Subcutaneous preadipocyte (primary cell): ENCODE measurements at places on chromosomes 6 and 20. TPM values are rescaled to one million over a fixed set of nuclear protein-coding genes. Genes with fewer than 3 reads are reported as not detected.

MSH5 gene
- total RNA-seq: 16.9 and 29.1 TPM in 2 replicates

ZNF391 gene
- total RNA-seq: 1.1 and 2.0 TPM in 2 replicates

KCNK16 gene
- total RNA-seq: not detected in 2 replicates

RTF2 gene
- 46.1 and 47.0 TPM in 2 replicates for total RNA-seq

FAM83C gene
- not detected in 2 replicates for total RNA-seq

TTPAL gene
- total RNA-seq: 21.7 and 28.3 TPM in 2 replicates

EDN1 gene
- under 0.01 TPM in 1 of 2 replicates, not detected in the other for total RNA-seq

CYP21A2 gene
- under 0.01 TPM in 1 of 2 replicates, not detected in the other for total RNA-seq

LIME1 gene
- 2.2 and 2.9 TPM in 2 replicates for total RNA-seq

ACTL10 gene
- 1.5 and 3.9 TPM in 2 replicates for total RNA-seq

RWDD2A gene
- 1.5 and 2.2 TPM in 2 replicates for total RNA-seq

IL22RA2 gene
- not detected in 2 replicates for total RNA-seq

SMPDL3A gene
- 7.0 and 11.0 TPM in 2 replicates for total RNA-seq

MEP1A gene
- total RNA-seq: not detected in 2 replicates

TRIM10 gene
- total RNA-seq: not detected in 2 replicates

C6orf132 gene
- total RNA-seq: 4.5 and 5.5 TPM in 2 replicates

DOK5 gene
- 5.3 and 9.2 TPM in 2 replicates for total RNA-seq

RHAG gene
- not detected in 2 replicates for total RNA-seq

SMPD2 gene
- 13.2 and 14.5 TPM in 2 replicates for total RNA-seq

ECT2L gene
- not detected in 2 replicates for total RNA-seq

GATA5 gene
- not detected in 2 replicates for total RNA-seq

FRS3 gene
- total RNA-seq: 1.1 and 1.8 TPM in 2 replicates

CCM2L gene
- total RNA-seq: not detected in 2 replicates

LST1 gene
- not detected in 2 replicates for total RNA-seq

SLC22A7 gene
- total RNA-seq: not detected in 2 replicates

CLIC5 gene
- total RNA-seq: not detected in 2 replicates
